Karpas-422 (cell line): ENCODE measurements at places on chromosomes 4 and X. TPM values are rescaled to one million over a fixed set of nuclear protein-coding genes. Genes with fewer than 3 reads are reported as not detected.
A peak's percentile ranks its signal among the peaks of the same experiment; 100 is the strongest.

- DNase-seq: no peak
Observed at GRCh38 chr4:39636531-39637184, 2.0 kb downstream of the SMIM14 start.

- DNase-seq: no peak
Observed at GRCh38 chr4:95250544-95251137, 298.1 kb downstream of the UNC5C start.

The SLC4A4 gene
- 0.22 and 0.25 TPM in 2 replicates for total RNA-seq

- DNase-seq: no peak
Observed at GRCh38 chrX:11733614-11734013, 24.4 kb upstream of the MSL3 start.

- no peak for DNase-seq
Observed at GRCh38 chrX:3141031-3141430, 99.8 kb downstream of the ARSF start.

GRCh38 chr4:58807843-58808615 lies 1697.8 kb upstream of the IGFBP7 start:
- DNase-seq: no peak

GRCh38 chrX:42778096-42778495 lies at the start of gene PPP1R2C:
PPP1R2C (minus strand) TSS chrX:42778163; CDS start chrX:42778079, 84 bp downstream.
- no peak for DNase-seq

DNA sequence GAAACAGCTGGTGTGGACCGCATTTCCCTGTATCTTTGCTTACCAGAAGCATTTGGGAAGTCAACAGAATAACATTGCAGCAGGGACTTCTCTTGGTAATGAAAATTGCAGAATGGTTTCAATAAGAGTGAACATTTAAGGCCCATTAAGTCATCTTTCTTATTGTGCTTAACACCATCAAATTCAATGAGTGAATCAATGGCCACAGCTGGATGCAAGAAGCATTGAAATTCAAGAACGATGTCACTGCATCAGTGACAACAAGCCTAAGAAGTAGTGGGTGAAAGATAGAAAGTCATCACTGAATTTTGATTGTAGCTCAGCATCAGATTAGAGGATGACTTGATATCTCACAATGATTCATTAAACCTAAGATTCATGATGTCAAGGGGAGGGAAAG lies 93.9 kb upstream of the GPM6A start:
- DNase-seq: no peak

DNA sequence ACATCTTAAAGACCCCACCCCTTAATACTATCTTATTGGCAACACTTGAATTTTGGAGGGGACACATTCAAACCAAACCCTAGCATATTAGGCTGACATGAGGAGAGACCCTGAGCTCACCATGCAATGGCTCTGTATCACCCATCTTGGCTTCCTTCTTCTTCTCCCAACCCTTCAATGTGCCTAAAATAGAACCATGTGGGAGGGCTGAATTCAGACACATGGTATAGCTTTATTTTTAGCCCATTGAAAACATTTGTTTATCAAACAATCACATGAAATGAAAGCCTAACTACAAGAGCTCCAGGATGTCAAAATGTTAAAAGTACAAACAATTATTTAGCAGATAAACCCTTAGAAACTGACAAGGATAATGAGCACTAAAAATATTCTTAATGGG lies 81.6 kb downstream of the RASL11B start:
- no peak for DNase-seq

DNA sequence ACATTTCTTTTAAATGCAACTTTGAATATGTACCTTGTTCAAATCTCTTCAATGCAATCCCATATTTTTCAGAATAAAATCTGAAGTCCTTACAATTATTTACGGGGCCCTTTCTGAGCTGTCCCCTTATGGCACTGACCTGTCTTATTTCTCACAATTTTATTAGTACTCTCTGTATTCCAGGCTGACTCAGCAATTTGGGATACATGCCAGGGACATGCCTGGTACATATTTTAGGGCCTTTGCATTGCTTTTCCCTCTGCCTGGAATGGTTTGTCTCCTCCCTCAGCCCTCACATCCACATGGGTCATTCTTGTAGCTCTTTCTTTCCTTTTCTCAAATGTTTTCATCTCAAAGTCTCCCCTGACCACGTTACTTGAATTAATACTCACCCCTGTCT lies 172.2 kb upstream of the TECRL start:
- DNase-seq: no peak

DNA sequence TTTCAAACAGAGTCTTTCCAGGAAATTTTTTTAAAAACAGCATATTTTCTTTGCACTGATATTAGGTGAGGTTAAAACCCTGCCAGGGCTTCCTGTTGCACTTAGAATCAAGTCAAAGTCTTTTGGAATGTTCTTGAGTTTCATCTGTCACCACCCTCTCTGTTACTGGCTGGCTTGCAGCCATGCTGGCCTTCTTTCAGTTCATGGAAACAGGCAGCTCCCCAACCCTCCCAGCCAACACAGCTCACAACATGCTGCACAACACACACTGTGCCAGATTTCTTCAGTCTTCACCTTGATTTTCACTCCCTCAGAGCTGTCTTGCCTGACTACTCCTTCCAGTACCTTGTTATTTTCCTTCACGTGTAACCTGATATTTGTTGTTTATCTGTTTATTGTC lies 129.5 kb downstream of the KCNIP4 start:
- DNase-seq: no peak

GRCh38 chr4:178356725-178357124 lies 914.5 kb upstream of the AGA start:
- no peak for DNase-seq

- no peak for DNase-seq
Observed at GRCh38 chr4:9812501-9813340, 31.3 kb downstream of the DRD5 start.

The MXRA5 gene
- not detected in 2 replicates for total RNA-seq

GRCh38 chr4:67052814-67053675 lies 492.3 kb downstream of the CENPC start:
- DNase-seq: no peak

DNA sequence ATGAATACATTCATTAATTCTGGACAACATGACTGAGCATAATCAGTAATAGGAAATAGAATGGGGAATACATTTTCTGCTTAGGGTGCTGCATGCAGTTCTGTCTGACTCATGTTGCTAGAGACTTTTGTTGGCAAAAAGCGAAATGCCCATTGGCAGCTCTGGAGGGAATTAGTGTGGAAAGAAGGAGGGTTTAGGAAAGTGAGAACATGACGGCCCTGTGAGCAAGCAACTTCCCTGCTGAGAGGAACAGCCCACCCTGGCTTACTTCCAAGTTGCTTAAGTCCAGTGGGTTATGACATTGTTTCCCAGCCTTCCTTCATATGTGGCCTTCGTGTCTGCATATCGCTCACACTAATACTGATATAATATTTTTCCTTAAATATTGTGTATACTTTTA lies 13.8 kb downstream of the MAD2L1 start:
- no peak for DNase-seq

The HSFX3 gene
- not detected in 2 replicates for total RNA-seq

GRCh38 chrX:641671-642435 lies 11.3 kb downstream of the SHOX start:
- DNase-seq: no peak

DNA sequence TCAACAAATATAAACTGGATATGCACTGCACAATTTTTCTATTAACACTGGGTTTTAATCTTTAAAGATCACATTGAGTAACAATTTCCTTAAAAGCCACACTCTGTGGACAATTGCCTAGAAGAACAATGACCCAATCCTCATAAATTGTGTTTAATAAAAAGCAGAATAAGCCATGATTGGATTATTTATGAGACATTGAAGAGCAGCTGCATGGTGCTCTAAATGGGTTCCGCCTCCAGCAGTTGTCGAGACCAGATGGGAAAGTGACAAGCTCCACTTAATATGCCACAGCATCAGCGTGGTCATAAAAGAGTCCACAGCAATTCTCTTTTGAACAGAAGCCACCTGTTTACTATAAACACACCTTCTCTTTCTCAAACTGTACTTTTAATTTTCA lies 635.2 kb upstream of the FRG1 start:
- no peak for DNase-seq

The SPIN2A gene
- 0.97 TPM in 1 of 2 replicates, not detected in the other for total RNA-seq

- DNase-seq: no peak
Observed at GRCh38 chrX:30657196-30658161, 4.3 kb downstream of the GK start.

The ODAM gene
- total RNA-seq: not detected in 2 replicates

The AIMP1 gene
- total RNA-seq: 26.7 and 38.7 TPM in 2 replicates

GRCh38 chr4:7647600-7648543 lies 213.1 kb upstream of the PSAPL1 start:
- DNase-seq: no peak

GRCh38 chr4:560731-561291 lies 15.3 kb downstream of the TMEM271 start:
- DNase-seq: no peak

GRCh38 chrX:74338852-74339251 lies 34.9 kb downstream of the ZCCHC13 start:
- DNase-seq: no peak

GRCh38 chrX:113512700-113513395 lies 672.2 kb upstream of the AMOT start:
- DNase-seq: no peak

DNA sequence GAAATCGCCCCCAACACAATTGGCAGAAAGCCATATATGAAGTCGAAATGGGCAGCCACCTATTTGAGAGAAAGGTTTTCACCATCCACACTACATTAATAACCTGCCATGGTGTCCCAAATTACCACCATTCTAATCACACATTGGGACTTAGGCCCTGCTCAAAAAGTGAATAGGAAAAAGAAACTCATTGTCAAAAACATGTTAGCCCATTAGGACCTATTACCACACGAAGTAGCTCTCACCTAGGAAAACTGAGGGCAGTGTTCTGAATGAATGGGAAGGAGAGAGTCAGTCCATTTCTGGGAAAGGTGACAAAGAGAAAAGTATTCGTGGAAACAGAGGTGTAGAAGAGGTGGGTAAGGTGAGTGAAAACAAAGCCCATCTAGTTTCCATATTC lies 60.8 kb downstream of the GPC3 start:
- no peak for DNase-seq

The UGT2B7 gene
- not detected in 2 replicates for total RNA-seq

The KIAA1210 gene
- total RNA-seq: 0.87 and 1.2 TPM in 2 replicates

DNA sequence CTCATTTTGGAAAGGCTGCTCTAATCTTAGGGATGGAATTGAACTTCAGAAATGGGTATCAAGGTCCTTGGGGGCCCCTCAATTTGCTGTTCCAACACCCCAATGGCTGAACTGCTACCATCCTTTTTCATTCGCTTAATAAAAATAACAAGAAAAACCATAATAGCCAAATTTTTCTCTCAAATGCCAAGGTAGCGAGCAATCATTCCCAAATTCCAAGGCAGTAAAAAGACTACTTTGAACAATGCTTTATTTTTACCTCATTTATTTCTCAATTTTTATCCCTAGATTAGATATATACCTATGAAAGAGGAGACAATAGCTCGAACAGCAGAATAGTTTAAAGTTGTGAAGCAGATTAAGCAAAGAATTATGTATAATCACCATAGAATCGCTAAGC lies 323.4 kb upstream of the SLC7A11 start:
- DNase-seq: no peak

The RIPPLY1 gene
- not detected in 2 replicates for total RNA-seq

DNA sequence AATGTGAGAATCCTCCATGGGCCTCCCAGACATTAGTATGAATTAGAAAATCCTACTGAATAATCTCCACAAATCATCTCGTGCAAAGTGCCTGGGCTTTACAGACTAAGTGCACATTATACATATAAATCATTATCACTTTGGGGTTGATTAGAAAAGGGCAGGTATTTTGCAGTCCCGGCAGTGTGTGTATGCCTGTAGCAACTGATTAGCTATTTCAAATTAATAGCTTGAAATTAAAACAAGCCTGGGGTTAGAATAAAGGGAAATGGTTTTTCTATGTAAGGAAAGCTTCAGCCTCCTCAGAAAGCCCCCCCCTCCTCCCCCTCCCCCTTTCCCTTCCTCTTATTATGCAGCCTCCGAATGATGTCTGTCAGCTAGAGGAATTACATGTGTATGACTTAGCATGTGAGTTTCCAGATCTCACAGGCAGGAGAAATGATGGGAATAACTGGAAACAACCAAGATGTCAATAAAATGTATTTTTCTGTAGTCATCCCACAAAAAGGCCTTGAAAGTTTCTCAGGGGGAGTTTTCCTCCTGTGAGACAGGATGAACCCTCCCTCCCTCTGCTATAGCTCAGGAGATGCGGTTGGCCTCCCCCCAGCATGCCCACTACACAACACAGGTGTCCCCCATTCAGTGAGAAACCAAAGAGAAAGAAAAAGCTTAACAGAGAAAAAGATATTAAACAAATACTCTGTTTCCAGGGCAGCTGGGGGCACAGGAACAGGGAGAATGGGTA lies 41.2 kb upstream of the RASGEF1B start:
- DNase-seq: no peak

The CTAG1B gene
- not detected in 2 replicates for total RNA-seq

The SRPX gene
- total RNA-seq: not detected in 2 replicates

DNA sequence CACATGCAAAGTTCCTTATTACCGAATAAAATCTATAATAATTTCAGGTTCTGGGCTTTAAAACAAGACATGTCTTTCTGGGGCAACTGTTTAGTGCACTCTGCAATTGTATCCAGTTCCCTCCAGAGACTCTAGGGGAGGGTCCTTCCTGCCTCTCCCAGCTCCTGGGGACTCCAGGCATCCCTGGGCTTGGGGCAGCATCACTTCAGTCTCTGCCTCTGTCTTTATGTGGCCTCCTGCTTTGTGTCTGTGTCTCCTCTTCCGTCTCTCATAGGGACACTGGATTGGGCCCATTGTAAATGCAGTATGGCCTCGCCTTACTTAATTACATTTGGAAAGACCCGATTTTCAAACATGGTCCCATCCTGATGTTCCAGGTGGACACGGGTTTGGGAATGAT lies 10.9 kb upstream of the ASMTL start:
- DNase-seq: no peak

The MAGEA2B gene
- not detected in 2 replicates for total RNA-seq

DNA sequence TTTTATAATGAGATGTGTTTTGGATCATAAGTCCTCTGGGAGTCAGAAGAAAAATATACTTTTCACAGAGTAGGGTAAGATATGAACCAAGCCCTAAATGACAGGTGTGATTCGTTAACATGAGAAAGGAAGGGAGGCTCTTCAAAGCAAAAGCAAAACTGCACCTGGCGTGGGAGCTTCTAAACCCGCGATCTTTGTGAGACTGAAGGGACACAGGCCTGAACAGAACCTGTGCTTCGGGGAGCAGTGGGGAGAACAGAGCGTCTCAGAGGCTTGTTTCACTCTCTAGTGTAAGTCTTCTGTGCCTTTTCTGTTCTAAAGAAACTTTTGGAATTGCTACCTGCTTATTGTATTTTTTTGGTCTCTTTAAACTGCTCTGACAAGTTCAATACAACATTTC lies 30.2 kb upstream of the CYP4V2 start:
- peak; percentile 67 for DNase-seq

- no peak for DNase-seq
Observed at GRCh38 chr4:10296730-10297129, 160.5 kb downstream of the ZNF518B start.

- no peak for DNase-seq
Observed at GRCh38 chrX:153911798-153912197, 7.3 kb downstream of the AVPR2 start.
